ENCODE measurements at places on chromosomes 7 and 10.

GRCh38 chr10:25820874-25821273 lies 113.2 kb upstream of the MYO3A start:
- peaks cover 9% of the 10 kb centered on the region for H3K4me1 ChIP-seq
- peak overlapping the region; percentile 82 for H3K4me3 ChIP-seq
- H3K36me3 ChIP-seq, result peaks cover 8% of the 10 kb centered on the region
- DNase-seq, result no peak
- peak overlapping the region; percentile 41 for H3K27ac ChIP-seq
- H3K27me3 ChIP-seq, result no peaks in the 10 kb centered on the region

DNA sequence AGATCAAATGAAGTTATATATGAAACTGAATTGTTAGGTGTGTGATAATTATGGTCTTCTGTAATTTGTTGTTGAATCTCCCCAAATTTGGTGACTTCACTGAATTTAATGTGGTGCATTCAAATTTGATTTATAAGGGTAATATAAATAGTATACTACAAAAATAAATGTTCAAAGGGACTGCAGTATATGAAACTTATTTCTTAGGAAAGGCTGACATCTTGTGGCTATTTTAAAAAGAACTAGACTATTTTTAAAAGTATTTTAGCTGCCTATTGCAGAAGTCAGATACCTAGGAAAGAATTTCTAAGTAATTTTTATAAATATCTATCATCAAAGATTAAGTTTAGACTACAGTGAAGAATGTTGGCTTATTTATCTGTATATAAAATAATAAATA lies 36.6 kb downstream of the ATRNL1 start:
- no peaks in the 10 kb centered on the region for H3K4me1 ChIP-seq
- H3K4me3 ChIP-seq, result no peak overlapping the region
- no peak overlapping the region for H3K27ac ChIP-seq
- peaks cover 4% of the 10 kb centered on the region for H3K27me3 ChIP-seq

DNA sequence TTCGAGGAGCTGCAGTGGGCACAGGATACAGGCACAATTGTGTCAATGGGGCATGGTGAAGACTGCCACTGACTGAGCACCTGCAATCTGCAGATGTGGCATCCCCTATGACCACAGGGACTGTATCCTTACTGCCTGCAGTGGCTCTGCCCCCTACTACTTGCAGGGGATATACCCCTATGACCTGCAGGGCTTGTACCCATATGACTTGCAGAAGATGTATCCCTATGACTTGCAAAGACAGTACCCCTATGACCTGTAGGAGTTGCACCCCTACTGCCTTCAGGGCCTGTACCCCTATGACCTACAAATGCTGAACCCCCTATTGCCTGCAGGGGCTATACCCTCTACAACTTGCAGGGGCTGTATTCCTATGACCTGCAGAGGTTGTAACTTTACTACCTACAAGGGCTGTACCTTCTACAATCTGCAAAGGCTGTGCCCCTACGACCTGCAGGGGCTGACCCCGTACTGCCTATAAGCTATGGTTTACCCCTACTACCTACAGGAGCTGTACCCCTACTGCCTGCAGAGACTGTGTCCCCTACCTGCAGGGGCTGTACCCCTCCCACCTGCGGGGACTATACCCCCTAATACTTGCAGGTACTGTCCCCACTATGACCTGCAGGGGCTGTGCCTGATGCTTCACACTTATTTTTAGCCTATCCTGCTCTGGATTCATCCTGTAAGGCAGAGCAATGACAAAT lies 65.9 kb upstream of the ADAM12 start:
- no peak overlapping the region for H3K27ac ChIP-seq
- H3K4me1 ChIP-seq, result no peaks in the 10 kb centered on the region
- no peaks in the 10 kb centered on the region for H3K36me3 ChIP-seq
- H3K27me3 ChIP-seq, result no peaks in the 10 kb centered on the region
- H3K4me3 ChIP-seq, result no peak overlapping the region

GRCh38 chr10:123682477-123682876 lies 16.3 kb downstream of the GPR26 start:
- H3K4me3 ChIP-seq, result no peak overlapping the region
- no peak for DNase-seq
- H3K27ac ChIP-seq, result no peak overlapping the region
- H3K36me3 ChIP-seq, result no peaks in the 10 kb centered on the region

GRCh38 chr10:131652438-131653139 lies 248.2 kb upstream of the PPP2R2D start:
- peaks cover 10% of the 10 kb centered on the region for H3K27me3 ChIP-seq
- H3K27ac ChIP-seq, result no peak overlapping the region
- H3K36me3 ChIP-seq, result no peaks in the 10 kb centered on the region
- H3K4me3 ChIP-seq, result no peak overlapping the region

Measured in naive B cell (primary cell).